ENCODE measurements at places on chromosomes 11 and 22.
A peak's percentile ranks its signal among the peaks of the same experiment; 100 is the strongest.

DNA sequence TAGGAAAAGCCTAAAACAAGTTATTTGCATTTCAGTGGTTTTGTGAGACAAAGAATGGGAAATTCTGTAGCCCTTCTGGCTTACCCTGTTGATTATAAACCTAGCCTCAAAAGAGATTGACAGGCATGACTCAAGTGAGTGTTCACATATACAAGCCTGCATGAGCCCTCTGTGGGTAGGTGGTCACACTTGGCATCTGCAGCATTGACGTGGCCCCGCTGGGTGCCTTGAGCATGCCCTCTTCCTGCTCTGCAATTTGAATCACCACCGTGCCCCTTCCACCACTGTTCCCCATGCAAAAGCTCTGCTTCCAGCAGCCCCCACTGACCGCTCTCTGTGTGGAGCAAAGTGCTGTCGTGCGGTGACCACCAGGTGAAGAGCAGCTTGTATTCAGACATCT is 21.0 kb upstream of the ADSL start:
- no peak for DNase-seq

DNA sequence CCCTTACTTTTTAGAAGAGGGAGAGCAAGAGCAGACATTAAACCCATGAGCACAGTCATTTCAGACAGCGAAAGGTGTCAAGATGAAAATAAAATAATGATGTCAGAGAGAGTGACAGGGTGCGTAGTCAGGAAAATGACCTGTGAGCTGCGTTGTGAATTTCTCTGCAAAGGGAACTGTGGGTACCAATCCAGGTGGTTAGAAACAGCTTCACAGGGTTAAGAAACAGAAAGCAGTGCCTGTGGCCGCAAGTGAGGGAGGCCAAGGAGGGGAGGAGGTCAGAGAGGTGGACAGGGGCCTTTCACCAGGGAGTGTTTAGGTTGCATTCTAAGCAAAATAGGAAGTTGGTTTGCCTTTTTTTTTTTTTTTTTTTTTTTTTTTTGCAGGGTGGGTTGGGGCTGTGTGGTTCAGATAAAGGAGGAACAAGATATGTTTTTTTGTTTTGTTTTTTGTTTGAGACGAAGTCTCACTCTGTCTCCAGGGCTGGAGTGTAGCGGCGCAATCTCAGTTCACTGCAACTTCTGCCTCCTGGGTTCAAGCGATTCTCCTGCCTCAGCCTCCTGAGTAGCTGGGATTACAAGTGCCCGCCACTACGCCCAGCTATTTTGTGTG is 7.9 kb downstream of the TIGD3 start:
- DNase-seq, result no peak

DNA sequence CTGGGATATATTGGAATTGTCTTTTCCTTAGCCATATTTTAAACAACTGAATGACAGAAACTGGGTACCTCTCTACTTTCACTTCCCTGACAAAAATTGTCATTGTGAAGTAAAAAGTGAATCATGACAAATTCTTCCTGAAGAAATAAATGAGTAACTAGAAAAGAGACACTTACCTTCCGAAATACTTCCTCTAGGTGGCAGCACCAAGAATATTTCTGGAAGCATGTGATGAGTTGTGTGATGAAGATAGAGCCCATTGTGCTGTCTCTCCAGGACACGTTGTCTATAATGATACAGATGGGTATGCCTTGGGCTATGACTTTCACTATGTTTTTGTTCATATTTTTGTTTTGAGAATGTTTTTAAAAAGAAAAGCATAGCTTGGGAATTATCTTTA is 21.5 kb downstream of the CASP4 start:
- DNase-seq, result no peak

GRCh38 chr11:131064373-131064991 is 148.2 kb upstream of the SNX19 start:
- DNase-seq, result no peak

DNA sequence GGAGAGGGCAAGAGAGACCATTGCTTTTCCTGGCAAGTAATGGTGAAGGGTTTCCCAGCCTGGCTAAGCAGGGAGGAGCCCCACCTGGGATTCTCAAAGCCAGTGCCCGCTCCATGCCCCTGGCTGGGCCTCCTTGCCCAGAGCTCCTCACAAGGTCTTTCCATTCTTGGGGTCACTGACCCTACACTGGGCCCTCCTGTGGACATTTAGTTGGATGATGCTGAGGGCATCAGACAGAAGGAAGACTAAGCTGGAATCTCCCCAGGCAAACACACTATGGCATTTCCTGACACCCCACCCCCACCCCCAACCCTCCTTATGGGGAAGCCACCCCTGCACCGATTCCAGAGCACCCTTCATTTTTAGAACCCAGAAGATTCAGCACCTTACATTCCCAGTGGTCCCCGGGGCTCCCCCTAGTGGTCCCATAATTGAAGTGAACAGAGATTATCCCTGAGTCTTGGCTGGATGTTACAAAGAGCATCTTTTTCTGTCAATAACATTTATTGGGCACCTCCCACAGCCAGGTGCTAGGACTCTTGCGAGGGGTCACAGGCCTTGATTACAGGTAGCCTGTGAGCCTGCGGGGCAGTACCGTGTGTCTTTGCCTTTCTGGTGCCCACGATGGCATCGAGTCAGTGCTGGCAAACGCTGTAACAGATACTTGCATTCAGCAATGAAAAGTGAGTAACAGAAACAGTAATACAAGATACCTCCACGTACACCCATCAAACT is 548.5 kb downstream of the BUD13 start:
- DNase-seq, result peak; percentile 18

- no peak for DNase-seq
Observed at GRCh38 chr11:61682093-61682732, 2.0 kb downstream of the DAGLA start.

GRCh38 chr11:2120359-2121100 is 18.7 kb downstream of the IGF2 start:
- no peak for DNase-seq

GRCh38 chr11:46107780-46108179 is 13.5 kb downstream of the PHF21A start:
- no peak for DNase-seq

- DNase-seq, result no peak
Observed at GRCh38 chr11:76918941-76919386, 58.2 kb downstream of the ACER3 start.

GRCh38 chr22:16956290-16956689 is 51.7 kb downstream of the GAB4 start:
- DNase-seq, result no peak

DNA sequence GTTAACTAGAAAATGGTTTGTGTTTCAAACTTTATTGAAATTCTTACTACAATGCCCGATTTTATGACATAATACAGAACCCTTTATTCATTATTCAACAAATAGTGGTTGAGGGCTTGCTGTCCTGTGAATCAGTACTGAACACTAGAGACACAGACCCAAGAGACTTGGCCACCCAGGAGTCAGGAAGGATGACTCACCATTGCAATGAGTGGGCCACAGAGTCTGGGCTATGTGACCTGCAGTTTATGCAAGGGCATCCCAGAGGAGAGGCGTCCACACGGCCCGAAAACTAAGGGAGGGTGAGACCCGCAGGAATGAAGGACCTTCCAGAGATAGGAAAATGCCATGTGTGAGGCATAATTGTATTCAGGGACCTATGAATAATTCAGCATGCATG is 143.8 kb upstream of the DDI1 start:
- no peak for DNase-seq

GRCh38 chr11:114160894-114161293 is 101.4 kb downstream of the ZBTB16 start:
- no peak for DNase-seq

GRCh38 chr11:87421422-87421821 is 383.7 kb downstream of the TMEM135 start:
- no peak for DNase-seq

GRCh38 chr11:89347071-89347470 is 144.1 kb downstream of the NOX4 start:
- no peak for DNase-seq

GRCh38 chr11:2287091-2287490 is 14.6 kb downstream of the C11orf21 start:
- DNase-seq, result no peak

- DNase-seq, result no peak
Observed at GRCh38 chr11:114178656-114179055, 117.5 kb upstream of the NNMT start.

DNA sequence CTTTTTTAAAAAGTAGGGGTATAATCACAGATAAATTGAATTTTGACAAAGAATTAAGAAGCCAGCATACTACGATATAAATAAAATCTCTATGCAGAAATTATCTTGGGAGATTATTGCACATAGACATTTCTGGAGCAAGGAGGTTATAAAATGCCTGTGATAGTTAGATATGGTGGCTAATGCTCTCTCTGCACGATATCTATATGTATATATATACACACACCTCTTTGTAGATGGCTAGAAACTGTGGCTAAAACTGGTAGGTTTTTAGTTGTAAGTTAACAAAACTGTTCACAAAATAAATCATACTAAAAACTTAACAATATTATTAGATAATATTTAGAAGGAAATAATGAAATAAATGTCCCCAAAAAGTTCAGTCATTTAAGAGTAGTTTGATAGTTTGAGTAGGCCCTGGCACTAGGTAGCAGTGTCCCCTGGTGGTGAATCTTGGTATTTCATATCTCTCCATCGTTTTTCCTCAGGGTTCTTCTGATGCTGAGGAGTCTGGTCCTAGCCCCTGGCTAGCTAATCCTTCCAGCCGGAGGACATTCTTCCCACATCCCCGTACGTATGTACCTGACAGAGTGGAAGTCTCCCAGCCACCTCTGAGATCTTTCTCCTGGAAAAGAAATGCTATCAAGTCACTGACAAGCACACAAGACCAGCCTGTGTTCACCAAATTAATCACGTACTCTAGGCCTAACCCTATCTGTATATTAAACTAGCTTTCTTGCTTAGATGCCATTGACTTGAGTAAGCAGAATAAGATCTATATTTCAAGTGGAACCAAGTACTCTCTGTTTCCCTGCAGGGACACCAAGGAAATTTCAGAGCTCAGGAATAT is 32.2 kb downstream of the ART5 start:
- DNase-seq, result peak; percentile 21

- no peak for DNase-seq
Observed at GRCh38 chr22:50699001-50699755, 26.6 kb downstream of the SHANK3 start.

- no peak for DNase-seq
Observed at GRCh38 chr11:90803366-90803765, 580.5 kb upstream of the CHORDC1 start.

- DNase-seq, result no peak
Observed at GRCh38 chr11:120517801-120518291, 6.3 kb downstream of the GRIK4 start.

DNA sequence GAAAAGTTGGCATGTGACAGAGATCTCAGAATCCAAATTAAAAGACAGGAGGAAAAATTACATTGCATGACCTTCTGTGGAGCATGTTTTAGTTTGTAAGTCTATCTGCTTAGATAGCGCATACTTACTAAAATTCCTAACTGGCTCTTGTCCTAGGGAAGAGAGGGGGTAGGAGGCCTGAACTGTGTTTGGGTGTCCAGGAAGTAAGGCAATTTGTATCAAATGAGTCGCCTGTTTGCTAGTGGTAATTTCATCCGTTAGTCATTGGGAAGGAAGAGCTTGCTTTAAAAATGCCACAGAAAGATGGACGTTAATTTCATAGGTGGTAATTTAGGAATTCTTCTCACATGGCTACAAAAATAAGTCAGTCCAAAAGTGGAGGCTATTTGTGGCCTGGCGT is 18.5 kb downstream of the GRK3 start:
- DNase-seq, result no peak

- DNase-seq, result no peak
Observed at GRCh38 chr11:11407065-11407762, 54.2 kb upstream of the CSNK2A3 start.

GRCh38 chr22:23503142-23503541 is 76.9 kb downstream of the IGLL1 start:
- no peak for DNase-seq

- DNase-seq, result no peak
Observed at GRCh38 chr11:119739021-119739703, 10.2 kb upstream of the NECTIN1 start.

- DNase-seq, result peak; percentile 49
Observed at GRCh38 chr22:20429254-20430100, 8.1 kb downstream of the SCARF2 start.

GRCh38 chr11:65431451-65432099 is 9.0 kb downstream of the NEAT1 start:
- DNase-seq, result no peak

DNA sequence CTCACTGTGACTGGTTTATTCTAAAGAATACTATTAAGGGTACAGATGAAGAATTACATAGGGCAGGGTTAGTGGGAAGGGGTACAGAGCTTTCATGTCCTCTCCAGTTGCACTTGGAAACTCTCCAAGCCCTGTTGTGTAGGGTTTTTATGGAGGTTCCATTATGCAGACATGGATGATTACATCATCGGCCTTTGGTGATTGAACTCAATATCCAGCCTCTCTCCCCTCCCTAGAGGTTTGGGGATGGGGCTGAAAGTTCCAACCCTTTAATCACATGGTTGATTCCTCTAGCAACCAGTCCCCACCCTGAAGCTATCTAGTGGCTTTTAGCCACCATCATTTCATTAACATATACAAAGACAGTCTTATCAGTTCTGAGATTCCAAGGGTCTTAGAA is 472.6 kb downstream of the BUD13 start:
- no peak for DNase-seq

- DNase-seq, result no peak
Observed at GRCh38 chr11:19395050-19395449, 154.3 kb upstream of the E2F8 start.

GRCh38 chr11:109486129-109486528 is 64.1 kb downstream of the C11orf87 start:
- no peak for DNase-seq

DNA sequence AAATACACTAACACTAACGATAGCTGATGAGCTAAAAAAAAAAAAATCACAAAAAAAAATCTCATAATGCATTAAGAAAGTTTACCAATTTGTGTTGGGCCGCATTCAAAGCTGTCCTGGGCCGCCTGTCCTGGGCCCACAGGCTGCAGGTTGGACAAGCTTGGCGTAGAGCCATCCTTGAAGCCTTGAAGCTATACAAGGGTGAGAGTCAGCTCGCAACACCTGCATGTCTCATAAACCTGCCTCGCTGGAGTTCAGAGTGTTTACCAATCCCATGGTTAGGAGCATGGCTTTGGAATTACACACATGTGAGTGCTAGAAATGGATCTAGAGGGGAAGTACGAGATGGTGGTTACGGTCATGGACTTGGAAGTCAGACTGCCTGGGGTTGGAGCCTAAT is 453.7 kb downstream of the INSC start:
- DNase-seq, result no peak

DNA sequence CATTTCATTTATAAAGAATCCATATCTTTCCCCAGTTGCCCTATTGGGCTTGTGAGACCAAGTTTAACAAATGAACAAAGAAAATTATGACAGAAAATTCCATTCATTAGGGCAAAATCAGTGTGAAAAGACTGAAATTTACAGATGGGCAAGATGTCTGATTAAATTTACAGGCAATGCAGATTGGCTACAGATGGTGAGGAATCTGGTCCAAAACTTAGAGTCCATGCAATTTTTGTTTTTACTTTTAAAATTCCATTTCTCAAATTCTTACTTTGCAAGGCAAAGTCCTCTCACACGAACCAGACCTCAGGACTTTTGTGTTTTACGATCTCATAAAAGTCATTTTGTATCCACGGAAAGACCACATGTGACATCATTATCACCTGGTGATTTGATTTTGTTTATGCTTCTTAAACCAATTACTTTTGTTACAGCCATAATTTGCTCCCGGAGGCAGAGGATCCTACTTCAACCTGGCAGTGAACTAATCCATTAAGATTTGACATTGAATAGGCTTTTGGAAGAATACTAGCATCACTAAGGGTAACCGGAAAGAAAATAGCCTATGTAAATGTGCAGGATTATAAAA is 843.7 kb upstream of the CHORDC1 start:
- no peak for DNase-seq

- no peak for DNase-seq
Observed at GRCh38 chr11:69718147-69718546, 14.3 kb upstream of the FGF19 start.

Data from stimulated activated CD4-positive, alpha-beta T cell treated with anti-CD3 and anti-CD28 coated beads, TNF-alpha, amount 100 ng/mL, for 48 hours (primary cell).